ENCODE measurements at places on chromosomes 16 and 17. TPM values are rescaled to one million over a fixed set of nuclear protein-coding genes. Genes with fewer than 3 reads are reported as not detected.

DNA sequence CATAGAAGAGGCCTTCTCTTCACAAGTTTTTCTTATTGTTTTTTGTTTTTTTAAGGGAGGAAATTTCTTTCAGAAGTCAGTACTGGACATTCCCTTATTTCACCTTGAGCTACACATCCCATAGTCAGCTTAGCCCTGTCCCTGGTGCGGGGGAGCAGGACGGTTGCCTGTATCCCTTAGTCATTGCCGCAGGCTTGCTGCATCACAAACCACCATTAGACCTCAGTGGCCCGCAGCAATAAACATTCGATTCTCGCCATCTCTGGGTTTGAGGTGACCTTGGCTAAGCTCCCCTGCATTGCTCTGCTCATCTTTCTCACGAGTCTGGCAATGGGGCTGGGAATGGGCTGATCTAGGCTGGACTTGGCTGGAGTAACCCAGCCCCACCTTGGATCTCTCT, 692.5 kb downstream of the WWOX start:
- no peak for DNase-seq
- H3K4me1 ChIP-seq = peaks cover 2% of the 10 kb centered on the region
- H3K4me3 ChIP-seq = no peak overlapping the region

DNA sequence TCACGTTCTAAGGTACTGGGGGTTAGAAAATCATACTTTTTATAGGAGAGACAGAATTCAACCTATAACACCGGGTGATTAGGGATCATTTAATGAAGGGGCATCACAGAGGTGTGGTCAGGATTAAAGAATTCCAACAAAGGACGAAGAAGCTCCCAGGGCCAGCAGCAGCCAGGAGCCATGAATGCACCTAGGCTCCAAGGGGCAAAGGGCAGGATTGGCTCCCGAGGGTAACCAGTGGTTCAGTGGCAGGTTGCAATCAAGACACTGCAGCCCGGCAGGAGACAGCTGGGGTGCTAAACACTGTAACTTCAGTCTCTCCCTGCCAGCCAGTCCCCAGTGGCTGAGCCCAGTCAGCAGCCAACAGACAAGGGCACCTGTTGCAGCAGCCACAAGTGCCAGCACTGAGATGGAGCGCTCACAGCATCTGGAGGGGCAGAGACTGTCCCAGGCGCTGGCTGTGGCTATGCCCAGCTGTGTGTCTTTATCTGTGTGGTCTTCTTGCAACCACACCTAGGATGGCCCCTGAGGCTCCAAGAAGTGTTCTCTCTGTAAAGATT, 23.9 kb downstream of the DHRS7C start:
- peaks cover 9% of the 10 kb centered on the region for H3K27me3 ChIP-seq
- DNase-seq = no peak
- H3K27ac ChIP-seq = no peak overlapping the region
- H3K36me3 ChIP-seq = no peaks in the 10 kb centered on the region
- H3K4me1 ChIP-seq = no peaks in the 10 kb centered on the region

DNA sequence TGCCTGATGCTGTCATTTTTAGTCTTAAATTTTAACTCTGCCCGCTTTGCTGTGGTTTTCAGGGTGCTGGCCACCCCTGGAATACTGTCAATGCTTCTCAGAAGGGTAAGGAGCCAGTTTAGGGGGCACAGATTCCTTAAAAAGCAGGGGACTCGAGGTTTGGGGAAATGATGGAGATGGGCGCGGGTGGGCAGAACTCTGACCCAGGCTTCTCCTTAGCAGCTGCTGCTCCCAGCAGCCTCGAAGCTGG, 23.7 kb downstream of the STAT5A start:
- no peak for DNase-seq
- peaks cover 58% of the 10 kb centered on the region for H3K36me3 ChIP-seq

- H3K4me3 ChIP-seq = no peak overlapping the region
- H3K4me1 ChIP-seq = peaks cover 1% of the 10 kb centered on the region
- no peak for DNase-seq
- no peaks in the 10 kb centered on the region for H3K36me3 ChIP-seq
- no peak overlapping the region for H3K27ac ChIP-seq
Observed at GRCh38 chr16:53220585-53220984, 165.8 kb downstream of the CHD9 start.

- no peak overlapping the region for H3K27ac ChIP-seq
- H3K4me3 ChIP-seq = no peak overlapping the region
- H3K27me3 ChIP-seq = no peaks in the 10 kb centered on the region
- no peaks in the 10 kb centered on the region for H3K4me1 ChIP-seq
- DNase-seq = no peak
Observed at GRCh38 chr17:32731556-32732295, 145.2 kb downstream of the MYO1D start.

DNA sequence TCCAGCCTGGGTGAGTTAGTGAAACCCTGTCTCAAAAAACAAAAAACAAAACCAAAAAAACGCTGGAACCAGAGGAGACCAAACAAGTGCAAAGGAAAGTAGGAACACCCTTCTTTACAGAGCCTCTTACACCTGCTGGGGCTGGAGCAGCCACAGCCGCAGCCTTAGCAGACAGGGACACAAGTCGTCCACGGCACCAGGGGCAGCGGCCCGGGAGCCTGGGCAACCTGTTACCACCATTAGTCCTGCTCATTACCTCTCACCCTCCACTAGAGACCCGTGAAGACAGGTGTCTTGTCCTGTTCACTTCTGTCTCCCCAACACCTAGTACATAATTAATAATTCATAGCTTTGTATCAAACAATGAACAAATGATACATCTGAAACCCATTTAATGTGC, 83.6 kb downstream of the C16orf78 start:
- H3K27ac ChIP-seq = no peak overlapping the region
- H3K27me3 ChIP-seq = no peaks in the 10 kb centered on the region
- H3K4me3 ChIP-seq = no peak overlapping the region
- H3K36me3 ChIP-seq = no peaks in the 10 kb centered on the region

- no peaks in the 10 kb centered on the region for H3K4me1 ChIP-seq
- no peaks in the 10 kb centered on the region for H3K27me3 ChIP-seq
- DNase-seq = no peak
- no peak overlapping the region for H3K4me3 ChIP-seq
- H3K27ac ChIP-seq = no peak overlapping the region
Observed at GRCh38 chr16:62066747-62067146, 30.5 kb upstream of the CDH8 start.

DNA sequence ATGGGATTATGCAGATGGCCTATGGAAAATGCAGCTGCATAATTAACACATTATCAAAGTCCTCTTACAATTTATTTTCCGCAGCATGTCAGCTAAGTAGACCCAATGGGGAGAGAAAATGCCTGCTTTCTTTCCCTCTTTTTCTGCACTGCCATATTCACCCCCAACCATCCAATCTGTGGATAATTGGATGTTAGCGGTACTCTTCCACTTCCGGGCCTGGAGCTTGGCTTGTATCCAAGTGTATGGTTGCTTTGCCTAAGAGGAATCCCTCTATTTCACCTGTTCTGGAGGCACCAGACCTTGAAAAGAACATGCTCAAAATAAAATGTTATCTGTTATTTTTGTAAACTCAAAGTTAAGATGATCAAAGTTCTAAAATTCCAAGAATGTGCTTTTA, 41.1 kb upstream of the CACNG3 start:
- DNase-seq = no peak
- H3K27ac ChIP-seq = no peak overlapping the region
- no peaks in the 10 kb centered on the region for H3K4me1 ChIP-seq
- peaks cover 20% of the 10 kb centered on the region for H3K36me3 ChIP-seq
- no peaks in the 10 kb centered on the region for H3K27me3 ChIP-seq

DNA sequence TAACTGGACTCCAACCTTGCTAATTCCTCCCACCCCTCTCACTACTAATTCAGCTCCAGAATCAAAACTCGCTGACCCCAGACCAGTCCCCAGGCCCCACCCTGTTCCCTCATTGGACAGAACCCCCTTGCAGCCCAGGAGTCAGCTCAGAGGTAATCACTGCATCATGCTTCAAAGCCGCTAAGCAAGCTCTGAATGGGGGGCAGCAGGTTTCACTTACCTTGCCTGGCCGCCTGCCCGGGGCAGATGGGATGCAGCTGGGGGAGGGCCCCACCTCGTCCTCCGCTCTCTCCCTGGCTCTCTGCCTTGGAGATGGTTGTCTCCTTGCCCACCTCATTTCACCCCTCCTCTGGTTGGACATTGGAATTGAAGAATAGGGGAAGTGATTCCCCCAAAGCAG, 4.8 kb upstream of the NGFR start:
- no peaks in the 10 kb centered on the region for H3K36me3 ChIP-seq
- H3K4me3 ChIP-seq = no peak overlapping the region
- H3K4me1 ChIP-seq = peaks cover 6% of the 10 kb centered on the region
- no peak for DNase-seq

DNA sequence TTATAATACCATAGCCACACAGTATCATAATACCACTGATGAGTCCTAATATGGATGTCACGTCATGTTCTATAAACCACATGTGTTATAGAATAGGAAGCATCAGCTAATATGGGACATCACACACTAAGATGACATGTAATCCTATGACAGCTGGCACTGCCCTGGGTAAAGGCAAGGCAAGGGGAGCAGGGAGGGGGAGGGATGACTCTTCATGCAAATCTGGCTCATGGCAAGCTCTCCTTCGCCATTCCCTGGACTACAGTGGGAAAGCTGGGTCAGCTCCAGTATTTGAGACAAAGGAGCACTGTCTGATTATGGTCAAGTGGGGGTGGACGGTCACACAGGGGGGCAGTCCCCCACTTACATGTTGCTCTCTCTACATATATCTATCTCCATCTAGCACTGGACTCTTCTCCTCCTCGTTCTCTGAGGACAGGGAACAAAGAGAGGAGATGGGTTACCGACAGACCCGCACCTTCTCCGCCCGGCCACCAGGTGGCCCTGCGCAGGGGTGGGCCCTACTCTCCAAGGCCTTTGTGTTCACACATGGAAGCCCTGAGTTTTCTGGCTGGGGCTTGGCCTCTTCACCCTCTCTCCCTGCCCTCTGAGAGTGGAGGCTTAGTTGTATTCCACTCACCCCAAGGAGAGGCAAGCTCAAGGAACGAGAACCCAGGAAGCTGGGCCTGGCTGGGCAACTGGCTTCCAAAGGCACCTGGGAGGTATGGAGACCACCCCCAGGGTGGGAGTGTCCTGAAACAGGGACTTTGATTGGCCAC, 23.4 kb upstream of the MPO start:
- DNase-seq = peak; percentile 65
- no peak overlapping the region for H3K27ac ChIP-seq
- no peak overlapping the region for H3K4me3 ChIP-seq
- peaks cover 5% of the 10 kb centered on the region for H3K36me3 ChIP-seq

- peak overlapping the region; percentile 97 for H3K27ac ChIP-seq
- peaks cover 46% of the 10 kb centered on the region for H3K36me3 ChIP-seq
- H3K27me3 ChIP-seq = no peaks in the 10 kb centered on the region
- peak overlapping the region; percentile 85 for H3K4me3 ChIP-seq
Observed at GRCh38 chr16:74667255-74667700, 601 bp upstream of the RFWD3 start.

DNA sequence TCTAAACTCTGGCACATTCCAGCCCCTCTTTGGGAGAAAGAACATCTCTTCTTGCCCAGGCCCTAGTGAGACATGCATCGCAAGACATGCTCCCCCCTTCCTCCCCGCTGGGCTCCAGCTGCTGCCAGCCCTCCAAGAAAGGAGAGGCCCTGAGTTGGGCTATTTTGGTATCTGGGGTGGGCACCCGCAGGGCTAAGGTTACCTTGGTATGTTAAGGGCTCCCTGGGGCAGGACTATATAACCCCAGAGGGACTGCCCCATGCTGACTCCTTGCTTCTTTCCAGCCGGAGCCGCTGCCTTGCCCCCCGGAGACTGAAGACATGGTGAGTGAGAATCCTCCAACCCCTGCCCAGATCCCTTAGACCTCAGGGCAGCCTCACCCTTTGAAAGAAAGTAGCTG, at the start of gene MYL11:
MYL11 (plus strand) TSS at position 265 of the 400 bp plus-strand sequence; CDS start at position 321, 56 bp downstream.
- H3K4me3 ChIP-seq = no peak within 1 kb of the TSS
- peak within 1 kb of the TSS; percentile 48 for H3K27ac ChIP-seq
- DNase-seq = no peak
- peaks cover 19% of the 10 kb centered on the region for H3K36me3 ChIP-seq
- H3K4me1 ChIP-seq = peaks cover 30% of the 10 kb centered on the region

DNA sequence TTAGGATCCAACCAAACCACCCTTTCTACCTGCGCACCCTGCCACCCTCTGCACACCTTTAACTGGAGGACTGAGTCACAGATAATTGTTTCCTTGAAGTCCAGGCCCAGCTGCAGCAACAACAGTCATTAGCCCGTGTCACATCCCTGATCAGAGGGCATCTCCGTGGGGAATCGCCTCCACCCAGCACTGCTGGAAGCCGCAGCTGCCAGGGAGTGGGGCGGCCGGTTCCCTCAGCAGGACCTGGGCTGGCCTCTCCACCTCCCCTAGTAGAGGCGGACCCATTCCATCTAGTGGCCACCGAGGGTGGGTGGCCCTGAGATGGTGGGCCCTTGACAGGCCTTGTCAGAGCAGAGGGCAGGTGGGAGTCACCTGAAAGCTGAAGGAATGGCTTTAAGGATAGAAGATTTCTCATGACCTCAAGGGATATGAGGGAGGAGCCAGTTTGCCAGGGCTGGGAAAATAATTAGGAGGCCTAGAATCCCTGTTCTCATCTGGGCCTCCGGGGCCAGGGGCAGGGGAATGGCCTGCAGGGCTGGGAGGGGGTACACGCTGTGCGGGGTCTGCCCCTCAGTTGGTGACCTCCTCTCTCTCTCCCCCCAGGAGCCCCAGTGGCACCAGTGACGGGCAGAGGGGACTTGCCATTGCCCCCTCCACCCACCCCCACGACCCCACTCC, 6.2 kb downstream of the PRSS53 start:
- no peaks in the 10 kb centered on the region for H3K27me3 ChIP-seq
- H3K36me3 ChIP-seq = peaks cover 13% of the 10 kb centered on the region
- H3K4me1 ChIP-seq = peaks cover 14% of the 10 kb centered on the region
- peak overlapping the region; percentile 57 for H3K27ac ChIP-seq

GRCh38 chr17:45172232-45172540, 10.5 kb downstream of the HEXIM2 start:
- H3K36me3 ChIP-seq = no peaks in the 10 kb centered on the region
- no peak for DNase-seq
- H3K27ac ChIP-seq = peak overlapping the region; percentile 82
- no peaks in the 10 kb centered on the region for H3K27me3 ChIP-seq
- H3K4me3 ChIP-seq = peak overlapping the region; percentile 50

The CEP95 gene
- total RNA-seq = 39.3 TPM

The ALOX12 gene
- not detected for total RNA-seq

The TBC1D3E gene
- total RNA-seq = not detected

The UTS2R gene
- total RNA-seq = not detected

The LITAFD gene
- total RNA-seq = not detected
